ENCODE measurements at places on chromosomes 2 and 18.

DNA sequence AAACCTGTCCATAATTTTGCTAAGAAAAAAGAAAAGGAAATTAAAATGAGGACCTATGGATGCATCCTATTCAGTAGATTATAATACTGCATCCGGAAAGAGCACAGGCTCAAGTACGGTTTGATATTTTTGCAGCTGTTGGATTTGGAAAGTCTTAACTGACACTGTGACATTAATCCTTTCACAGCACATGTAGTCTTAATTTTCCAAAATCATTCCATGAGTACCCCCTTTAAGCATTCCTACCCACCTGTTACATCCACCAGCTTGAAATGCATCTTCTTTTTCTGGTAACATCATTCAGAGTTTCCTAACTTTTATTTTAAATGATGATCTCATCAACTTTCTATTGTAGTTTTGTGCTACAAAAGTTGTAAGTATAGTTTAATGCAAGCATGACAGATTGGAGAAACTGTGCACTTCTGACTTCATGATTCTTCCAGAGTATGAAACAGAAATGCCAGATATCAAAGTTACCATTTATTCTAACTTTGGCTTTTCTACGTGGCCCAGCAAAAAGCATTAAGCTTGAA lies 113.5 kb downstream of the ESCO1 start:
- DNase-seq: no peak

DNA sequence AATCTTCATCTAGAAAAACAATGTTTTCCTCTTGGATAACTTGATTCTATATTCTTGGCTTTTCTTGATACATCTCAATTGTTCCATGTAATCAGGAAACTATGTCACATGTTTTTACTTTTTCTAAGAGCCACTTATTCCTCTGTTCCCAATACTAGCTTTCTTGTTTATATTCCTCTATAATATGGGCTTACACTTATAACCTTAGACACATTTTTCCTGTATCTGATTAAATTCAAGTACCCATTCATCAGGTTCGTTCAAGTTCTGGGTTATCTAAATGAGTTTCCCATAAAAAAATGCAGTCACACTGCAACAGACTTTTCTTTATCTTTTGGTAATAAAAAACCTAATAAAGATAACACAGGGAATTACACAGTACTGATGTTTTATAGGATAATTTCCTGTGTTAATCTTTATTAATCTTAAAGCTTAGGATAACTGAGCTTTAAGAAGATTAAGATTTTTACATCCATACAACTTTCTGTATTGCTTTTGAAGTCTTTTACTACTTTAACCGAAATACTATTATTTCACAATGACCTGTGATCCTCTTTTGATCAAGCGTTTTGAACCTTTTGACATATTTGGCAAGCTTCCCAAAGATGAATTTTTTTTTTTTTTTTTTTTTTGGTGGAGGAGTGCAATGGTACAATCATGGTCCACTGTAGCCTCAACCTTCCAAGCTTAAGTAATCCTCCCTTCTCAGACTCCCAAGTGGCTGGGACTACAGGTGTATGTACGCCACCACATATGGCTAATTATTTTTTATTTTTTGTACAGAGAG lies 44.3 kb upstream of the C2orf66 start:
- no peak for DNase-seq

DNA sequence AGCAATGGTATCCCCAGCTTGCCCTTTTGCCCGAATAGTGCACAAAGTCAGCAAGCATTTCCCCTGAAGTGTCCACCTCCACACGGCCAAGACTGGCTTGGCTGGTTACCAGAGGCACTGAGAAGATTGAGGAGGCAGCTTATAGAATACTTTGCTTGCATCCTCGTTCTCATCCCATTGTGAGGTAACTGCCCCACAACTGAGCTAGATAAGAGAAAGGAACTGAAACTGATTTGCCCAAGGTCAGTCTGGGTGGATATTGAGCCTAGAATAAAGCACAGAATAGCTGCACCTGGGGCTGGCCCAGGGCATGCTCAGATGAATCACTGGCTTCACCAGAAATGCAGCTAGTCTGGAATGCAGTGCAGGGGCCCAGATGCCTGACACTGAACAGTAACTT lies 32.7 kb upstream of the MAP4K3 start:
- no peak for DNase-seq

GRCh38 chr18:30987467-30988241 lies 54.9 kb downstream of the DSC3 start:
- no peak for DNase-seq

GRCh38 chr2:218312267-218312756 lies 20.0 kb upstream of the TMBIM1 start:
- DNase-seq: no peak

DNA sequence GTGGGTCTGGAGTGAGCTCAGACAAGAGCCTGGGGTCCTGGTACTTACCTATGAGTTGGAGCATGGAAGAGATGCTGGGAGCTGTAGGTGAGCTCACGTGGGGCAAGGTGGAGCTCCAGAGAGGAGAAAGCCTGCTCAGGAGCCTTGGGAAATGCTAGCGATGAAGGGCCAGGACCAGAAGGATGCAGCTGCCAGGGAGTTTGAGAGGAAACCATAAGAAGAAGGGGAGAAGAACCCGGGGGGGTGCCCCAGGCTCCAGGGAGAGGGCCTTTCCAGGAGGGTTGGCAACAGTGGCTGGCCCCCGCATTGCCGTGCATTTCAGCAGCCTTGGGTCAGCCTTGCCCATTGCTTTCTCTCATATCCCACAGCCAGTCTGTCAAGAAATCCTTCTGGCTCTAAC lies 268.7 kb downstream of the GLI2 start:
- no peak for DNase-seq

- no peak for DNase-seq
Measured at GRCh38 chr2:11562476-11562875, 28.6 kb downstream of the GREB1 start.

DNA sequence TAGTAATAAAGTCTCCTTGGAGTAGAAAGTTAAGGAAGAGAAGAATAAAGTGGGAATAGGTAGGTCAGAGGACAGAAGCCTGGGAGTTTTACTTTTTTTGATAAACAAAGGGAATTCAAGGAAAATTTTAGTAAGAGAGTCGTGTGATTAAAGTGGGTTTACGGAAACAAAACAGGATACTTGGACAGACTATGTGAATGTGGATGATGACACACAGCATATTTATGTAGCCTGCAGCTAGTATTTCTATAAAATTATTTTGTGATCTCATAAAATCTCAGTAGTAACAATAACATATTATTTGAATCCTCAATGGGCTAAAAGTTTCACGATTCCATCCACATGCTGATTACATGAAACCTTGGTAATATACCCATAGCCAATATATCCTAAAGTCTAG lies 450.7 kb upstream of the PIK3C3 start:
- DNase-seq: no peak

DNA sequence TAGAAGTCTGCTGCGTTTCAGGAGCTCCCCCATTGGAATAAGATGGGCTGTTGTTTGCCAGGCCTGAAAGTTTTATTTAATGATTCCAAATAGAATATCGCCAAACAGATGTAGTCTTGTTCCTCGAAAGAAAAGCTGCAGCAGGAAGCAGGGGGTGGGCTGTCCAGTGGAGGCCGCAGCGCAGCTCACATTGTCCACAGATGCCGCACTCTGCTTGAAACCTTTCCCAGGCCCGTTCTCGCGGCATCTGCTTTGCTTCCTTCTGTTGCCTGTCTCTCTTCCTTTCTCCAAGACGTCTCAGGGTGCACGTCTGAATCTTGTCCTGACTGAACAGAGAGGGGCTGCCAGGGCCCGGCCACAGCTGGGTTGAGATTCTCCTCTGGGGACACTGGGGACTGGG lies 12.4 kb upstream of the IGFBP2 start:
- no peak for DNase-seq

- DNase-seq: no peak
Measured at GRCh38 chr2:219638217-219638947, 11.0 kb downstream of the SLC4A3 start.
